ENCODE measurements at places on chromosomes 3 and 15.

GRCh38 chr3:185477316-185477715 is 21.5 kb downstream of the TMEM41A start:
- no peak overlapping the region for H3K4me3 ChIP-seq
- no peaks in the 10 kb centered on the region for H3K4me1 ChIP-seq
- H3K36me3 ChIP-seq, result peaks cover 32% of the 10 kb centered on the region
- no peak for DNase-seq
- no peak overlapping the region for H3K27ac ChIP-seq
- no peaks in the 10 kb centered on the region for H3K27me3 ChIP-seq

- no peaks in the 10 kb centered on the region for H3K27me3 ChIP-seq
- H3K4me1 ChIP-seq, result no peaks in the 10 kb centered on the region
- no peaks in the 10 kb centered on the region for H3K36me3 ChIP-seq
- H3K27ac ChIP-seq, result no peak overlapping the region
- H3K4me3 ChIP-seq, result no peak overlapping the region
These were observed 71.5 kb upstream of the EIF1B start for GRCh38 chr3:40237889-40238571.

DNA sequence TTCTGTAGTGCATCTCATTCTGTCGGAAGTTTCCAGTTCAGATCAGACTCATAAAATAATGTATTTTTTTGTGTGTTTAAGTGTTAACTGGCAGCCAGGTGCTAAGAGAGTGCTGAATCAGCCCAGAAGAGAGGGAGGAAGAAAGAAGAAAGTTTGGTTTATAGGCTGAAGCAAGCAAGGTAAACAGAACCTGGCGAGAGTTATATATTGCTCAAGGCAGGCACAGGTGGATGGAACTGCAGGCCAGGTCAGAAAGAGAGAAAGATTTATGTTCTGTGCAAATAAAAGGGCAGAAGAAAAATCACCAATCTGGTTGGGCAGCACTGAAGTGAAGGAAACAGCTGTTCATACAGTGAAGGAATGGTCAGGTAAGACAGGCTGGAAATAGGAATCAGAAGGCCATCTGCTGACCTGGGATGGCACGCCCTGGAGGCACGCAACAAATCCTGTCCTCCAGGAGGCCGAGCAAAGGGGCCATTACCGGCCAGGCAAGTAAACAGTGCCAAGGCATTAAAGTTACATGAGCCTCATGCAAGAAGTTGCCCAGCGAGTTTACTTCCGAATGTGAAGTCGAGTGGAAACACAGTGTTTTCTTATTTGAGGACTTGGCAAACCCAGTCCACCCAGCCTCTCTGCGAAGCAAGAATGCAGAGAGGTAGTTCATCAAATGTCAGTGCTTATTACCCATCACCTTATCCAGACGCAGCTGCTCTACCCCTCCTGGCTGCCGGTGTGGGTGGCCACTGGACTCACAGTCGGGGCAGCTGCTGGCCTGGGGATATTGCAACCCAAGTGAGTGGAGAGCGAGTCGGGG is 309.8 kb downstream of the VPS13C start:
- H3K27ac ChIP-seq, result no peak overlapping the region
- no peak for DNase-seq
- no peaks in the 10 kb centered on the region for H3K36me3 ChIP-seq
- no peaks in the 10 kb centered on the region for H3K27me3 ChIP-seq
- H3K4me3 ChIP-seq, result no peak overlapping the region

- DNase-seq, result no peak
- H3K4me1 ChIP-seq, result no peaks in the 10 kb centered on the region
- no peaks in the 10 kb centered on the region for H3K36me3 ChIP-seq
- H3K27me3 ChIP-seq, result no peaks in the 10 kb centered on the region
These were observed 17.4 kb upstream of the VEPH1 start for GRCh38 chr3:157520485-157521150.

Measured in right atrium auricular region (tissue), 2 donors.